ENCODE measurements at places on chromosomes 5 and 9.
A peak's percentile ranks its signal among the peaks of the same experiment; 100 is the strongest.

DNA sequence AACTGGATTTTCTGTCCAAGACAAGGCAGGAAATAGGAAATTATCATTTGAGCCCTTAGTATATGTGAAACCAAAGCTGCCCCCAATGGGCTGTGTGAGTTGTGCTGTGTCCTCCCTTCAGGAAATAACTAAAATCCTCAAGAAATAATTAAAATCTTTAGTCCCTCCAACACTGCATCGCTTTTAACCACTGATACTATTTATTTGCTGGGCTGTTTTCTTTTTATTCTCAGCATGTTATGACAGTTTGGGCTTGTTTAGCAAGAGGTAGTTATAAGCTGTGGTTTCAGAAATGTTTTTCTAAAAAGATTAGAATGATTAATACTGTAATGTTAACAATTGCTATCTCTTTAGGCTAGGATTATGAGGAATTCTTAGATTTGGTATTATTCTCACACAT, 187.0 kb upstream of the KCNN2 start:
- no peak for DNase-seq

DNA sequence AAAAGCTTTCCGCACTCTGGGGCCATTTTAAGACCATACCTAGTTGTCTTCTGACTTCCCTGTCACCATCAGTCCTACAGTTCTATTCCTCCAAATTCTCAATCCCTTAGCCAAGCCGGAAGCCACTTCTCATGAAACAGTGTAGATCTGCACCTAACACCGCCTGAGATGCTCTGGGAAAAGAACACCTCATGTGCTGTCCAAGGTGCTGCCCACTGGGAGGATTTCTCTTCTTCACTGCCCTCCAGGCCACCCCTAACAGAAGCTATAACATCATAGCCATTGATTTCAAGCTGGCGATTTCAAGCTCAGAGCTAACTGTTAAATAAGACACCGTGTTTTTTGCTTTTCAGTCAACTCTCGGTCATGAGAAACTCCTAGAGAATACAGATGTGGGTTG, 559.3 kb downstream of the CCDC171 start:
- DNase-seq, result no peak

DNA sequence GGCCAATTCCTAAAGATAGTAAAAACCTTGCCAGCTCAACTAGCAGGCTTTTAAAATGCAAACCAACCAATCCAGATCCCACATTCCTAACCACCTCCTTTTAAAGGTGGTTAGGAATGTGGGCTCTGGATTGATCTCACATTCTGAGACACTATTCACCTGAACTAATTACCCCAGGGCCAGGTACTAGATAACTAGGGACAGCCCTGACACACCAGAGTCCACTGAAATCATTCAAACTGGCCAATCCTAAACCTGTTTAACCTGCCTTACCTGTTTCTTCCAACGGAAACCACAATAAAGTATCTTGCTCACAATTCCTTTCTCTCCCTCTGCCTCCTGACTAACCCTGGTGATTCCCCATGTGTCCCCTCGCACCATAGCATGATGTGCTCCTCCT, 168.3 kb upstream of the DMAC1 start:
- no peak for DNase-seq

- peak; percentile 50 for DNase-seq
These were observed 660 bp downstream of the SCAMP1 start for GRCh38 chr5:78360924-78361630.

DNA sequence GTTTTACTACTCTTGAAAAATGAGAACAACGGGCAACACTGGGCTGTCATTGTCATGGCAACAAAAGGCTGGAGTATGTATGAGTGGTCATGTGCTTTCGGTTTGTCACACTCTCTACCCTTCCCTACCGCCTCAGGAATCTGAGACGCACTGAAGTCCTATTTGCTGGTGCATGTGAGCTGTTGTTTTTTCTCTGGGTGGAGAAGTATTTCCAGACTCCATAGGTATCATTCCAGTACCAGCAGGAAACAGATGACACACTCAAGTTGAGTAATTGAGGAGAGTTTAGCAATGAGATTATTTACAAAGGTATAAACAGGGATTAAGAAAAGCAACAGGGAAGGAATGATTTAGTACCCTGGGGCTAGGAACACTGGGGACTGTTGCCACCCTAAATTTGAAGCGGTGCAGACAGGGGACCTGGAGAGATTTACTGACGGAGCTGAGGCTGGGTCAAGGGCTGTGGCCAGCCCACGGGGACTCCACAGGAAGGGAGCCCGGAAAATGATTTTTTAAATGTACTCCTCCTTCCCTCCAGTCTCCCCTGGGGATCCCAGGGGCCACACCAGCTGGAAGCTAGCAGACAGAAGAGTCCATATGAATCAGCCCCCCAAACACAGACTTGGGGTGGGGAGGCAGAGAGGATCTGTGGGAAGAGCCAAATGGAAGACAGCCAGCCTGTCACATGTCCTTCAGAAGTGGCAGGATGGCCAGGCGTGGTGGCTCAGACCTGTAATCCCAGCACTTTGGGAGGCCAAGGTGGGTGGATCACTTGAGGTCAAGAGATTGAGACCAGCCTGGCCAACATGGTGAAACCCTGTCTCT, 13.2 kb upstream of the ZBTB43 start:
- DNase-seq, result no peak

Data from CD4-positive, alpha-beta T cell treated with Interleukin-6 at 100 ng/mL for 8 hours (primary cell).